NCI-H460 (cell line): ENCODE measurements at places on chromosomes 7 and 10.

- DNase-seq: no peak
Measured at GRCh38 chr7:40824461-40824860, 689.7 kb downstream of the SUGCT start.

GRCh38 chr7:123615344-123615743 is 13.7 kb downstream of the ASB15 start:
- DNase-seq: no peak

DNA sequence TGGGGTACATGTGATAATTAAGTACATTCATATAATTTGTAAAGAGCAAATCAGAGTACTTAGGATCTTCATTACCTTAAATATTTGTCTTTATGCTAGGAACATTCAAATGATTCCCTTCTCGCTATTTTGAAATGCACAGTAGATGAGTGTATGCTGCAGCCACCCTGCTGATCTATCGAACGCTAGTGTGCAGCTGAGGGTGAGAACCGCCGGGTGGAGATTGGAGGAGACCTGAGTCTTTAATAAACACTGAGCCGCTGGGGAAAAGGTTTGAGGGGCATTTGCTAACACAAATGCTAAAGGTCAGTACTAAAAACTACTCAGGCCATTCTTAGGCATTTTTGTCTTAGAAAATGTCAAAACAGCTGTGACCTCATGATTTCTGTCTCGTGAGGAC is 148.0 kb downstream of the DPP6 start:
- no peak for DNase-seq

- DNase-seq: no peak
Measured at GRCh38 chr10:77746047-77746707, 108.6 kb upstream of the KCNMA1 start.

GRCh38 chr7:54339073-54339472 is 203.1 kb upstream of the VSTM2A start:
- no peak for DNase-seq
